ENCODE measurements at places on chromosomes 2 and 18.

GRCh38 chr18:44673256-44673880, 7.3 kb upstream of the SETBP1 start:
- DNase-seq: no peak

DNA sequence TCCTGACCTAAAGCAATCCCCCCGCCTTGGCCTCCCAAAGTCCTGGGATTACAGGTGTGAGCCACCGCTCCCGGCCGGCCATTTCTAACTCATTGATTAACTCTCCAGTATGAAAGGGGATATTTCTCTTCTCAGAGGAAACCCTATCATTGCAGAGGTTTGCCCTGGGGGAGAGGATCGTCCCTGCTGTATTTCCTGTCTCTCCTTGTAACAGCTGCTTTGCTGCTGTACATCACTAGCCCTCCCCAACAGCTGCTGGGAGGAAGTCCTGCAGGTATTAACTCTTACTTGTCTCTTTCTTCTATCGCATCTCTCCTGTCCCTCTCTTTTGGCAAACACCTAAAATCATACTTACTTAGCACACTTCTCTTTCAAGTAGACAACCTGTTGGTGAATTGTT, 219.0 kb upstream of the DSEL start:
- no peak for DNase-seq

DNA sequence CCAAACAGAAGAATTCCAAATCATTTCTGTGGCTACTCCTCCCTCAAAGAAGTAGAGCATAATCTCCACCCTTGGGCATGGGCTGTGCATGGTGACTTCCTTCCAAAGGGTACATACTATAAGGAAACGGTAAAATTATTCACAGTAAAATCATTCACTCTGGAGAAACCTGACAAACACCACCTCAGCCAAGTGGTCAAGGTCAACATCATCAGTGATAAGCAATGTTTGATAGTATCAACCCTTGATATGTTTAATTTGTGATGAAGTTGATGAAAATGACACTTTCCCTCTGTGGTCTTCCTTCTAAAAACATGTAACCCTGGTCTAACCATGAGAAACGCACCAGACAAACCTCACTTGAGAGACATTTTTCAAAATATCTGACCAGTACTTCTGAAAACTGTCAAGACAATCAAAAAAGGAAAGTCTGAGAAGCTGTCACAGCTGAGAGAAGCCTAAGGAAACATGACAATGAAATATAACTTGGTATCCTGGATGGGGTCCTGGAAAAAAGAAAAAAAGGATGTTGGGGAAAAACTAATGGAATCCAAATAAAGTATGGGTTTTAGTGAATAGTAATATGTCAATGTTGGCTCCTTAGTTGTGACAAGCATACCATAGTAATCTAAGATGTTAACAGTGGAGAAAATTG, 9.4 kb upstream of the TXNDC2 start:
- DNase-seq: no peak

GRCh38 chr18:46096651-46097300, 1.3 kb downstream of the ATP5F1A start:
- DNase-seq: no peak

- DNase-seq: no peak
These were observed 487.7 kb downstream of the ERBB4 start for GRCh38 chr2:212050871-212051270.

GRCh38 chr2:54903736-54904554, 146.3 kb downstream of the RTN4 start:
- no peak for DNase-seq

DNA sequence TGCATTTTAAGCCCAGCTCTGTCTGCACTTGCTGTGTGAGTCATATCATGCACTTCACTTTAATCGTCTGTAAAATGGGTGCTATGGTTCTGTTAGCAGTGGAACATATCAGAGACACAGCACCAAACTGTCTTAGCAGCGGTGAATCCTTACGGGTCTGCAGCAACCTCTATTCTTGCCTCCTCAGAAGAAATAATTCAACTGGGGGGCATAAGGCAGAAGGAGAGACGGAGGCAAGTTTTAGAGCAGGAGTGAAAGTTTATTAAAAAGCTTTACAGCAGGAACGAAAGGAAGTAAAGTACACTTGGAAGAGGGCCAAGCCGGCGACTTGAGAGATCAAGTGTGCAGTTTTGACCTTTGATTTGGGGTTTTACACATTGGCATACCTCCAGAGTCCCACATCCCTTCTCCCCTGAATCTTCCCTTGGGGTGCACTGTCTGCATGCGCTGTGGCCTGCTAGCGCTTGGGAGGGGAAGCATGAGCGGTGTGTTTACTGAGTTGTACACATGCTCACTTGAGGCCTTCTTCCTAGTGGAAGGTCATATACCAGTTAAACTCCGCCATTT, 109.8 kb downstream of the DDX1 start:
- DNase-seq: no peak

- DNase-seq: no peak
These were observed 25.2 kb downstream of the IFIH1 start for GRCh38 chr2:162293122-162293786.

DNA sequence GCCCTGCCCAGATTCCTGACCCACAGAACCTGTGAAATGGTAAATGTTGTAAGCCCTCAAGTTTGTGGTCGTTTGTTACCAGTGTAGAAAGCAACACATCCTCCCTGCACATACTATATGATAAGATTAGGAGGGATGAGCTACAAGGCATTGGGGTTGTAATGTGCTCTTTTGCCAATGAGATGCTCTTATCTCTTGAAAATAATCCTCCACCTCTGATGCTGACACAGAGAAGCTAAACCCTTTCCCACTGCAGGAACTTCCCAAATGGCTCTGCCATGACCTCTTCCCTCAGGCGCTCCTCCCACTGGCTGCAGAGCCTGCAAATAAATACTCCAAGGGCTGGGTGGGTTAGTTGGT, 23.5 kb downstream of the CDC42EP3 start:
- DNase-seq: no peak

GRCh38 chr18:2662990-2663389, 7.5 kb downstream of the SMCHD1 start:
- no peak for DNase-seq

GRCh38 chr2:176626796-176627195, 357.6 kb downstream of the MTX2 start:
- DNase-seq: no peak

GRCh38 chr2:60408207-60408606, 145.2 kb downstream of the BCL11A start:
- DNase-seq: no peak

GRCh38 chr18:35311496-35311895, 21.5 kb upstream of the ZSCAN30 start:
- no peak for DNase-seq

DNA sequence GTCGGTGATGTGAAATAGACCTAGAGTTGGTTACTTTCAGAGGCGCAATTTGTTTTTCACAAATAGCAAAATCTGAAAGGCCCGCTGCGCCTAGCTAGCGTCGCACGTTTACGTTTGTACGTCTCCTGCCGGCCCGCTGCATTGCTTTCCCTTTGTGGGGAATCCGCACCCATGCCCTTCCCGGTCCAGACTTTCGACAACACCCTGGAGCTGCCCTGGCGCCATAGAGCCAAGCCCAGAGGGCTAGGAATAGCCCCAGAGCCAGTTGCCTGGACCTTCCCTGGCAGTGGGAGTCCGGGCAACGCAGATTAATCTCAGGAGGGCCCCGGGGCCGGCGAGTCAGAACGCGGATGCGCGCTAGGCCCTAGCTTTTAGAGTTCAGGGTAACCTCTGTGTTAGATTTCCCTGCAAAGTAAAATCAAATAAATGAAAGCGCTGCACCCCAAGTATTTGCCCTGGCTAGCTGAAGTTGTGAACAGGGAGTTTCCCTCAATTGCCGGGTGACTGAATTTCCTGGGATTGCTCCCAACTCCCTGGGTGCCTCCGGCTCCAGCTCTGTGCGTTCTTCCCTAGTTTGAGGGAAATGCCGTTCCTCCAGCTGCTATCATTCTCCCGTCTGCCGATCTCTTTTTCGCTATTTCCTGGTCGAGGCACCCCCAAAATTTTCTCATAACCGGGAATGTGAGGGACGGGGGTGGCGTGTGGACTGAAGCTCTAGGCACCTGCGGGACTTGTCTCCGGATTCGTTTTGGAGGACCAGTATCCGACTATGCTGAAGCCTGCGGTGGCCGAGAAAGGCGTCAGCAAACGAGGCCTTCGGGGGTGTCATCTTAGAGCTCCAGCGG, 1.2 kb upstream of the EN1 start:
- no peak for DNase-seq

DNA sequence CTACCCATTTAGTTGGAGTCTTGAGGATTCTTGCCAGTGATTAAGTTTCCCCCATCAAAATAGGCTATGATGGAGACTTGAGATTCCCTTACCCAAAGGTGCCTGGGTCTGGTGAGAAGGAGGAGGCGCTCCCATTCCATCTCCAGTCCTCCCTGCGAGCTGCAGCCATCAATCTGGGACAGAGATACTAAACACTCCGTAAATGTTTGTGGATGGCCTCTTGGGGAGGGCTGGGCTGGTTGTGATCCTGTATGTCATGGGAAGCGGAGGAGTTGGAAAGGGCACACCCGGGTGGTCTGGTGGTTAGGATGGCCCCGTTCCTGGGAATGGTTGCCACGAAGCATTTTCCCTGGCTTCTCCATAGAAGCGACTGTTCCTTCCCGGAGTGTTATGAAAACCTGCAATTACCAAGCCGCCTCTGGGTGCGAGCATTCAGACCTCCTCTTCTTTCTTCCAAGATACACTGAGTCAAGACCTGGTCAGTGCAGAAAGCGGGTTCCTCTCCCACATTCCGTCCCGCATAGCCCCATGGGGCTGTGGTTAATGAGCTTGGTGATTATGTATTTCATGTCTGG, 196.9 kb downstream of the CTIF start:
- DNase-seq: no peak

GRCh38 chr2:23312996-23313606, 71.9 kb upstream of the KLHL29 start:
- DNase-seq: no peak

DNA sequence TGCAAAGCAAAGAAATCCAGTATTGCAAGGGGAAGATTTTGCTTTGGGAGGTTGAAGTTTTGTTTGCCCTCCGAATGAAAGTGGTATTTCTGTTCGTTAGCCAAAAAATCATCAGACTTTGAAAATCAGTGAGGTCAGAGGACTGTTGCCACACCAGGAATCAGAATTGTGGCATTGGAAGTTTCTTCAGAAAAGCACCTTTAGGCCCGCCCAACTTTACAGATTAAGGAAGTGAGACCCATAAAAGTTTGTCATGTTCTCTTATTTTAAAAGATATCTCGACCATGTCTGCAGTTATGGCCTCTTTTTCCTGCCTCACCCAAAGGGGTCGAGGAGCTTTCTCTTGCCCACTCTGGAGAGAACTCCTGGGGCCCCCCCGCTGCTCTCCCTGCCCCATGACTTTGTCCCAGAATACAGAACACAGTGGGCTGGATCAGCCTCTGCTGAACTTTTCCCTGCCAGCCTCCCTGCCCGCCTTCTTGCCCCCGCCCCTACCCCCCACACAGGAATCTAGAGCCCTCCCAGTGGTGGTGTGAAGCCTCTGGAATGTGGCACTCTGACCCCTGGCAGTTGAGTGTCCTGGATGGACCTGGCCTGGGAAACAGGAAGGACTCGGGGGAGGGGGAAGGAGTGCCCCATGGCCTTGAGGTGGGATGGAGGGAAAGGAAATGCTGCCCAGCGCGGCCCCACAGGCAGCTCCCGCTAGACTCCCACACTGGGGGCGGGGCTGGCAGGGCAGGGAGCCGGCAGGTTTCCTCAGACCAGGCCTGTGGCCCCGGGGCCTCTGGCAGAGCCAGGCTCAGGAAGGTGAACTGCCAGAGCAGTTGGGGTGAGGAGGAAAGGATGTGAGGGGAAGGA, 25.3 kb downstream of the CRIM1 start:
- DNase-seq: no peak

DNA sequence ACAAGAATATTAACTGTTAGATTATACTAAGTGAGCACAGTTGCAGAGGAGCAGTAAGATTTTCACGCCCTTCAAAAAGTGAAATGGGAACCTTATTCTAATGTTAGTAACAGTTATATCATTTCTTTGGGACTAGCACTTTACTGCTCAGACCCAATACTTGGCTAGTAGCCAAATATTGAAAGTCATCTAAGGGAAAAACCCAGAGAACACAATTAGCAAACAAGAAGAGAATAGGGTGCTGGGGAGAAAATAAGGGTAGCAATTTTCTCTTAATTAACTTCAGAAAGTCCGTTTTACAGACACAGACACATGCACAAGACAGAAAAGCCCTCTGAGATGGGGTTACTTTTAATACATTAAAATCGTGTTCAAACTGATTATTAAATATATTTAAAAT, 71.8 kb downstream of the ID2 start:
- no peak for DNase-seq

DNA sequence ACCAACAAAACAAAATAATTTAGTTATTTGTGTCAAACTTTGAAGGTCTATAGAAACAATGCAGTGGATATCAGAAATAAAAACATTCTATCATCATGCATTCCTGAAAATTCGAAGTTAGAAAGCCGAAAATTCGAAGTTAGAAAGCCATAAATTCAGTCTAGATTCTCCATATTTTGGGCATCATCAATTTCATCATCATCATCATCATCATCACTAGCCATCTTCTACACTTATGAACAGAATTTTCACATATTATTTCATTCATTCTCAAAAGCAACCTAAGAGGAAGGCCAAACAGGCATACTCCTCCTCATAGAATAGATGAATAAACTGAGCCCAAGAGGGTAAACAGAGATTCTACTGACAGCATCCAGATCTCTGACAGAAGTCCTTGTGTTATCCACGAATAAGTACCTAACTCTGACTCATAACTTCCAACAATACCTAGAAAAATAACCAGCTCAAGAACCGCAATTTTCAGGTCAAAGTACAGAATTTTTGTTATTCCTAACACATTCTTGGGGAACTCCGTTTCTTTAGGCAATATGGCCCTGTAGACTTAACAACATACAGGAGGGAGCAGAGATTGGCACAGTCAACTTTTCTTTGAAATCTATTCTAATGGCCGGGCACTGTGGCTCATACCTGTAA, 84.7 kb downstream of the TCF4 start:
- DNase-seq: no peak

GRCh38 chr18:24112874-24113615, 25.8 kb upstream of the CABYR start:
- no peak for DNase-seq

GRCh38 chr2:19301706-19302105, 56.7 kb downstream of the OSR1 start:
- DNase-seq: no peak

DNA sequence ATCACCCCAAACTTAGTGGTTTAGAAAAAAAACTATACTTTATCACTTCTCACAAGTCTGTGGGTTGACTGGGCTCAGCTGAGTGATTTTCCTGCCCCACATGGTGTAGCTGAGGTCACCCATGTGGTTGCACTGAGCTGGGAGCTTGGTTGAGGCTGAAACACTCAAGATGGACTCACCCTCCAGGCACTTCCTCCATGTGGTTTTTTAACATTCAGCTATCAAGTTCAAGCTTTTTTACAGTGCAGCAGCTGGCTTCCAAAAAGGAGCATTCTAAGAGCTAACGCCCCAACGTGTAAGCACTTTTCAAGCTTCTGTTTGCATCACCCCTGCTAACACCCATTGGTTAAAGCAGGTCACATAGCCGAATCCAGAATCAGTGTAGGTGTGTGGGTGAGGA, 105.9 kb upstream of the CREB1 start:
- DNase-seq: no peak

- no peak for DNase-seq
These were observed 855.0 kb upstream of the CELF4 start for GRCh38 chr18:38420611-38421010.

All from NCI-H2029 (cell line).